Coronary artery (tissue), 2 donors: ENCODE measurements at places on chromosomes 3 and 15.

- DNase-seq, result no peak
Observed at GRCh38 chr3:148924562-148924961, 59.5 kb downstream of the CPA3 start.

DNA sequence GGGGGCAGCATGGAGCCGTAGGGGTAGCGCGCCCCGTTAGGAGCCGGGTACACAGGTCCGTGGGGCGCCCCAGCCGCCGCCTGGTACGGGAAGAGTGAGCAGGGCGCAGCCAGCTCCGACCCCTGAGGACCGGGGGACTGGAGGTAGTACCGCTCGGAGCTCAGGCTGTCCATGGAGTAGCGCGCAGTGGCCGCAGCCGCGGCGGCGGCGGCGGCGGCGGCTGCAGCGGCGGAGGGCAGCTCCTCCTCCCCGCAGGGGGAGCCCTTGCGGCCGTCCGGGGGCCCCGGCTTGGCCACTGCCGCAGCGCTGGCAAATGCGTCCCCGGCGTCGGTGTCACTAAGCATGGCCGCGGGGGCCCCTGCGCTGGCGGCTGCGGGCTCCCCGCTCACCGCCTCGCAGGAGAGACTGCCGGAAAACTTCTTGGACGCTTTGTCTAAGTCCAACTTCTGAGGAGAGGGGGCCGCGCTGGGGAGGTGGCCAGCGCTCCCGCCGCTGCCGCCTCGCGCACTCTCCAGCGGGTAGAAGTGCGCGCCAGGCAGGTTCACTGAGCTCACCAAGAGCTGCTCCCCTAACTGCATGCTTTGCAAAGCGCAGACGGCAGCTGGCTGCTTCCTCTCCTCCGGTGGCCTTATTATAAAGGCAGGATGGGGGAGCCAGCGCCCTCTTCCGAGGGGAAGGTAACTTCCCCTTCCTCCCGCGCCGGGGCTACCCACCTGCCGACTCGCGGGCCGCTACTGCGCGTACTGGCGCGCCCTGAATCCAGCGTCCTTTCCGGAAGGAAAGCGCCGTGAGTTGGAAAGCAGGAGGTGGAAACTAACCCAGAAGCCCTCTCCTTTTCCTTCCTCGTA is at the start of gene EOMES:
EOMES (minus strand) TSS at position 607 of the 848 bp plus-strand sequence; CDS start at position 578, 29 bp downstream.
- no peak for DNase-seq

DNA sequence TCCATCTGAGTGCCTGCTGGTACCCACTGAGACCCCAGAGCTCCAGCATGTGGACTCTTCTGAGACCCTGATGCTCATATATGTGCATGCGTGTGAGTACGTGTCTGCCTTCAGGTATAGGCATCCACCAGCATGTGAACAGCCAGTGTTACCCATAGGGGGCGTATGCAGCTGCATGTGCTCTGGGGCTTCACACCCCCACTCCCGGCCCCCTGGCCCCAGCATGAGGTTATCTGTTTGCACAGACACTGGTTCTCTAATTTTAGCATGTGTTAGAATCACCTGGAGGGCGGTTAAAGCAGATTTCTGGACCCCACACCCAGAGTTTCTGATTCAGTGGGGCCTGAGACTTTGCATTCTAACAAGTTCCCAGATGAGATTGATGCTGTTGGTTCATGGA is 824 bp upstream of the CILP start:
- DNase-seq, result no peak

DNA sequence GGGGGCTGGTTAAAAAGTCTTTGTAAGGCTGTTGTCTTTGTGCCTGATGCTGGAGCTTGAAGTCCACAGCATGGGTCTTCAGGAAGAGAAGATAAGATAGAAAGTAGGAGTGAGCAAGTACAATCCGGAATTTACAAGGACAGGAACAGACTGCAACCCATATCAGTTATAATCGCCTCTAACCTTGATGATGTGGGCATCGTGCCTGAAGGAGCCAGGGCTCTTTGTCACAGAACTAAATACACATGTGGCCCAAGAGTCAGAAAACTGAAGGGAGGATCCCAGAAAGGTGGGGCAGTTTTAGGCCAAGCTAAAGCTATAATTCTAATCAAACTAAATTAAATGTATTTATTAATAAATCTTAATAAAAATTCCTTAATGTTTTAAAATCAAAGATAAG is 132.2 kb downstream of the TMCO5A start:
- no peak for DNase-seq

GRCh38 chr3:177589041-177589650 is 391.9 kb upstream of the TBL1XR1 start:
- no peak for DNase-seq
